ENCODE measurements at places on chromosomes 12 and 14.
A peak's percentile ranks its signal among the peaks of the same experiment; 100 is the strongest.

GRCh38 chr12:13288937-13289652 is 92.6 kb downstream of the EMP1 start:
- no peak for DNase-seq

DNA sequence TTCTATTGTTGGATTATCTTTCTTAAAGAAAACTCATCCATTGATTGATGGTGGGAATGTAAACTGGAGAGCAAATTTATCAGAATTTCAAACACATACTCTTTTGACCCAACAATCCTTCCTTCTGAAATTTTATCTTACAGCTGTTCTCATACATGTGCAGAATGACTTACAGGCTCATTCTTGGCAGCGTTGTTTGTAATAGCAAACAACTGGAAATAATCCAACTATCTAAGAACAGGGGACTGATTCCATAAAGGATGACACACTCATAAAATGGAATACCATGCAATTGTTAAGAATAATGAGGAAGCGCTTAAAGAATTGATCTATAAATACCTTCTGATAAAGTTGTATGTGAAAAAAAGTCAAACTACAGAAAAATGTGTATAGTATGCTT is 24.0 kb downstream of the RHOJ start:
- DNase-seq, result peak; percentile 51

- no peak for DNase-seq
These were observed 130.3 kb downstream of the NDUFA12 start for GRCh38 chr12:94872971-94873733.

- no peak for DNase-seq
These were observed 586.7 kb downstream of the ETNK1 start for GRCh38 chr12:23211384-23212320.

DNA sequence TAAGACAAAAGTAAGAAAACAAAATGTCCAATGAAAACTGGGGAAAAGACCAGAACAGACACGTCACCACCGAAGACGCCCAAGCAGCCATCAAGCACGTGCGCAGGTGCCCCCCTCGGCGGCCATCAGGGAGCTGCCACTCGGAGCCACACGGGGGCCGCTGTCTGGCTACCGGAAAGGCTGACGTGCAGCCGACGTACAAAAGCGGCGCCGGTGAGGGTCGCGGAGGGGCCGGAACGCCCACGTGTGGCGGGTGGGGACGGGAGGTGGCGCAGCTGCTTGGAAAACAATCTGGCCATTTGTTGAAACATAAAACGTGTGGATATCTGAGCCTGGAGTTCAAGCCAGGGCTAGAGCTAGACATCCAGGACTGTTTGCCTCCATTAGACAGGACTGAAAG is 60.7 kb downstream of the GALNT9 start:
- DNase-seq, result no peak

- DNase-seq, result no peak
These were observed 74.9 kb downstream of the TESC start for GRCh38 chr12:117023998-117024960.

- DNase-seq, result no peak
These were observed 172.6 kb downstream of the PRKCH start for GRCh38 chr14:61494018-61494417.

DNA sequence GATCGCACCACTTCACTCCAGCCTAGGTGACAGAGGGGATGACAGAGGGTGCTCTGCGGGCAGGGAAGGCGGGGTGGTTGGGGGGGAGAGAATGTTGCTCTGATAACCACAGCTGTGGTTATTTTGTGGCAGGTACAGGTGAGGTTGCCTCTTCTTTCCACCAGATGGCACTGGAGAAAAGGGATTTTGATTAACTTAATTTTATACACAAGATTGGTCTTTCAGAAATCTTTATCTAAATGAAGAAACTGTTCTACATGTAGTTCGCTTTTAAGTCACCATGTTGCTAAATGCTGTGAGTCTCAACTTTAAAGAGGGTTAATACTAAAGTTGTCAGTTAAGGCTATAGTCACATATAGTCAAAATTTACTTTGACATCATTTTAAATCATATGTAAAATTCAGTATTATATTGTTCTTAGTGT is 25.7 kb downstream of the FGF23 start:
- peak; percentile 18 for DNase-seq

DNA sequence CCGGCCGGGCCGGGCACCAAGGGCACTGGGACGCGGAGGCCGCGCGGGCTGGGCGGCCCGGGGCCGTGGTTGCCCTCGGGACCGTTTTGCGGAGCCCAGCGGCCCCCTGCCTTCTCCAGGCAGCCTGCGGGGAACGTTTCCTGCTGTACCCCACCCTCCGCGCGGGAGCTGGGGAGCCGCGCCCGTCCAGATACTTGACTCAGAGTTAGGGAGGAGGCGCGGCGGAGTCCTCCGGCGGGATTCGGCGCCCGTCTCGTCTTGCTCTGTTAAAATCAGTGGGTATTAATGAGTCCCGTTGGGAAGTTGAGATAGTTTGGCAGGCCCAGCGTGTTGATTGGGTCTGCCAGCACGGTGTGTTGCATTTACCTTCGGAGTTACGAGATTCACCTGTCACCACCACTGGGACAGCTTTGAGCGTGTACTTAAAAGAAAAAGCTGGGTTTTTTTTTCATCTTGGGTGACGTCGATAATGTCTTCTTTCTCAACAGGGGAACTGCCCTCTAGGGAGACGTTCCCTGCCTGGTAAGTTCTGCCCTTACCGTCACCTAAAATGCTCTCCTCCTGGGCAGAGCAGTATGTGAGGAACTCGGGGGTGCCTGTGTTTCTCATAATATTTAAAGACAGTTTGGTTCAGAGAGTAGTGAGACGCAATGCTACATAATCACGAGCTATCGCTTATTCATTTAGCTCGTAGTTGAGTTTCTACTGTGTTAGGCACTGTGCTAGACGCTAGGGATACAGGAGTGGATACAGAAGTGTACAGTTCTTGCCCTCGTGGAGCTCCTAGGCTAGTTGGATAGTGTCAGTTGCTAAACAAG is 596 bp downstream of the DLST start:
- DNase-seq, result peak; percentile 61

DNA sequence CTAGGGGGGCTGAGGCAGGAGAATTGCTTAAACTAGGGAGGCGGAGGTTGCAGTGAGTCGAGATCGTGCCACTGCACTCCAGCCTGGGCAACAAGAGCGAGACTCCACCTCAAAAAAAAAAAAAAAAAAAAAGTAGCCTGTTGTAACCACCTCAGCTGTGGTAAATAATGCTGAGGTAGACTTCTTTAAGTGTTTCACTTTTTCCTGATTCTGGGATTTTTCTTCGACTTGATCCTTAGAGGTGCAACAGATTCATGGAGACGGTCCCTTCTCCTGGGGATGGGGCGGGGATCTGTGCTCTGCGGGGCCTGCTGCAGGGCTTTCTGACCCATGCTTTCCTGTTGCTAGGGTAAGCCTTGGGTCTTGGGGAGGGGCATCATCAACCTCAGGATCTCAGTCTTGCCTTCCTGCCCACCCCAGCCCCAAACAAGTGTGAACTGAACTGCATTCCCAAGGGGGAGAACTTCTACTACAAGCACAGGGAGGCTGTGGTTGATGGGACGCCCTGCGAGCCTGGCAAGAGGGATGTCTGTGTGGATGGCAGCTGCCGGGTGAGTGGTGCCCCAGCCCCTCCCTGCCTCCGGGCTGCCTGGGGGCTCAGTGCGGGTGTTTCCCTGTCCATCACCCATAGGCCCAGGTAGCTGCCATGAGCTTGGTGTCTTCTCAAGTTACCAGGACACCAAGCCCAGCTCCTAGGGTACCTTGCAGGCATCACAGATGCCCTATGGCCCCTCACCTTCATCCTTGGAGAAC is 12.4 kb downstream of the PAPLN start:
- no peak for DNase-seq

DNA sequence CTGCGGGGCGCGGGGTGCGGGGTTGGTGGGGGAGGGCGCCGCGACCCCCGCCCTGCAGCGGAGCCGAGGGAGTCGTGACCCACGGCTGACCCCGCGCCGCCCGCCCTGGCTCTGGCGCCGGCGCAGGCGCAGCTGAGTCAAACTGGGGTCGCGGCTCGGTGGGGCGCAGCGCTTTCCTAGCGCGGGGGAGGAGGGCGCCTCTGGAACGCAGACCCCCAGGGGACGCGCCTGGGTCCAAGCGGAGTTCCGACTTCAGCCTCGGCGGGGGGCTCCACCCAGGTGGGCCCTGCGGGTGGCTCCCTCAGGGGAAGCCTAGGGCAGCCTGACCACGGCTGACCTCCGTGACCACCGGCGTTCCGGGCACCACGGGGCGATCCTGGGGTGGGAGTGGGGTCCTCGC is 467 bp upstream of the ANHX start:
- no peak for DNase-seq

DNA sequence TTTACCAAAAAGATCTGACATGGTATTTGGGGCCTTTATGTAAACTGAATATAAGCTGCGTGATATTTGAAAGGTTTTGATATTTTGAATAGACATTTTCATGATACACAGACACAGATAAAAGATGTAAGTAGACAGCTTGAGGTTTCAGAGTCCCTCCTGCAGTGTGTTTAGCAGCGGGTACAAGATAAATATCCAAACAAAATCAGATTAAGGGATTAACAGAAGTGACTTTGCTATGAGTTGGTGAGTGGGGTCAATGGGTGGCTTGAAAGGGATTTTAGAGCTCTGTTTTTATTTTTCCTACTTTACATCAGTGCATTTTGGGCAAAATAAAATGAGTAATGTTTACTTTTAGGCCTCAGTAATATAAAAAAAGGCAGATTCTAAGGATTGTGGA is 84.1 kb downstream of the IGF1 start:
- no peak for DNase-seq

GRCh38 chr14:20607617-20608016 is 16.4 kb upstream of the RNASE12 start:
- DNase-seq, result no peak

- DNase-seq, result no peak
These were observed 32.5 kb downstream of the MMAB start for GRCh38 chr12:109540526-109541412.

- no peak for DNase-seq
These were observed 413.1 kb downstream of the ZFP36L1 start for GRCh38 chr14:68379510-68380328.

GRCh38 chr12:94145191-94145983 is 3.0 kb upstream of the PLXNC1 start:
- peak; percentile 74 for DNase-seq

DNA sequence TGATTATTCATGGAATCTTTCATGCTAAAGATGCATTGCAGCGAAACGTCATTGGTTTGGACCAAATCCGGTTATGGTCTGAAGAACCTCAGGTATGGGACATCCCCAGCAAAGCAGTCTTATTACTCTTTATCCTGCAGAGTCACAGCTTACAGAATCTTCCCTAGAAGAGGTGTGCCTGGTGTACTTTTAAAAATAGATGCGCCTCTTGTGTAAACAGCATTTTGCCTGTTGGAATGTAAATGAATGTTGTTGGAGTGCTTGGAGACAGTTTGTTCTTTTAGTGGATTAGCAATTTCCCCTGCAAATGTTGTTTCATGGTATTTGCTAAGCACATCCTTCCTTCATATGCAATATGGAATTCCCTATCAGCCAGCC is 242.5 kb downstream of the ZFP36L1 start:
- peak; percentile 79 for DNase-seq

DNA sequence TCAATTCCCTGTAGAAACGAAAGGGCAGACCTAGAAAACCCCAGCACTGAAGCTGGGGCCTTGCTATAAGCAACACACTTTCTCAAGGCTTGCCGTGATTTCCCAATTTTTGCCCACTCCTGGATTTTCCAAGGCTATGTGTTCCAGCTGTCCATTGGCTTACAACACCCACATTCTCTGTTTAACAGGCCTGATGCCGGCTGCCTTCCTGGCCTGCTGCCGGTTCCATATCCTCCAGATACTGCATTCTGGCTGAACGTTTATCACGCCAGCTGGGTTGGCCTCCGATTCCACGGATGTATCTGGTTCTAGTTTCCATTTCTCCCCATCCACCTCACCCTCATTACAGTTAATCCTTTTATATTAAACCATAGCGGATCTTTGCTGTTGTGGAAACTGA is 2.0 kb upstream of the PCNX1 start:
- peak; percentile 98 for DNase-seq

DNA sequence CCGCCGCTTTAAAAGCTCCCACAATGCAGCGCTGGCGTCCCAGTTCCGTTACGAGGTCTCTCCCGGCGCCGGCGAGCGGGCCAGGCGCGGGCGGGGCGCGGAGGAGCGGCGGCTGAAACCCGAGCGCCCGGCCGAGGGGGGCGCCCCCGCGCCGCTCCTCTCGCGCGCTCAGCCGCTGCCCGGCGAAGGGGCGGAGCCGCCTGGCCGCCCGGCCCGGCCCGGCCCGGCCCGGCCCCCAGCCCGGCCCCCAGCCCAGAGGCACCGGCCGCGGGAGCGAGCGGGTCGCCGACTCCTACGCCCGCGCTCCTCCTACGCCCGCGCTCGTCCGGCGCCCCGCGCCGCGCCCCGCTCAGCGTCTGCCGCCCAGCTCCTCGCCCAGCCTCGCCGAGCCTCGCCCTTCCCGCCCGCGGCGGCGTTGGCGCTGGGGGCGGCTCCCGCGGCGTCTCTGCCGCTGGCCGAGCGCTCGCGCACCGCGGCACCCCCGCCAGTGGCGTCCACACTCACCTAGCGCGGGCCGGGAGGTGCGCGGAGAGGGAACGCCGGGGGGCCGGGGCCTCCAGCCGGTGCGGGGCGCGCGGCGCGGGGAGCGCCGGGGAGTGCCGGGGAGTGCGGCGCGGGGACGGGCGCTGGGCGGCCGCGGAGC is at the start of gene RASSF8:
Gene RASSF8, plus strand, starts transcription at position 255 of the 643 bp plus-strand sequence. CDS start 96,662 bp downstream, outside the sequence.
- DNase-seq, result peak; percentile 79

- no peak for DNase-seq
These were observed 15.2 kb downstream of the GOLGA3 start for GRCh38 chr12:132813443-132813842.

DNA sequence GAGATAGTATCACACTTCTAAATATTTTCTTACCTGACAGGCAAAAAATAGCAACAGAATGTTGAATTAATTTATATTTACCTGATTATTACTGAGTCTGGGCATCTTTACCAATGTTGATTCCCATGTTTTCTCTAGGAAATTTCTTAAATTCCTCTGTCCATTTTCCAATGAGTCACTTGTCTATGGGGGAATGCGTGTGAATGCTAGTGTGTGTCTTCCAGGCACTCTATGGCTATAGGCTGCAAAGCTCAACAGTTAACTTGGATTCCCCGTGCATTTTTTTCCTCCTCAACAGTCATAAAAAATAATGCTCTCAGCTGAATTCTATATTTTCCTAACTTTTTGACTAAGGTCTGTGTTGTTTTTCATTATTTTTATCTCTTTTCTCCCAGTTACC is 1385.8 kb upstream of the FLRT2 start:
- DNase-seq, result peak; percentile 32

GRCh38 chr14:66010695-66011094 is 475.5 kb upstream of the CCDC196 start:
- DNase-seq, result no peak

DNA sequence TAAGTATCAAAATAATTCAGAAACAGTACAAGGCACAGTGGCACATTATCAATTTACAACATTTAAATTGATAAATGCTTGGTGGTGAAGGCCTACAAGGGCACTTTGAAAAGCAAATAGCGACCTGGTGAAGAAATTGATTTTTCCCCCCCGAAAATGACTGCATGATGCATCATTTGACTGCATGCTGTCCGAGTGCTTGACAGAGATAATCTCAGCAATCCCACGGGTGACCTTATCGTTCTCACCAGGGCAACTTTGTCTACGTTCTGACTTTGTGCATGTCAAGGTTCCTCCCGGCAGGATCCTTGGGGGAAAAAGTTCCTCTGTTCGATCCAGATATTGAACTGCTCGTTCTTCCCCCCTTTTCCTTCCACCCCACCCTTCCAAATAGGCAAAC is 384.8 kb downstream of the EGLN3 start:
- DNase-seq, result no peak
